ENCODE measurements at places on chromosomes 3 and 15.

- no peak overlapping the region for H3K27ac ChIP-seq
- peak; percentile 47 for DNase-seq
- H3K27me3 ChIP-seq, result peaks cover 8% of the 10 kb centered on the region
- no peak overlapping the region for H3K4me3 ChIP-seq
- H3K36me3 ChIP-seq, result no peaks in the 10 kb centered on the region
Measured at GRCh38 chr3:50157827-50158529, 2.9 kb downstream of the SEMA3F start.

DNA sequence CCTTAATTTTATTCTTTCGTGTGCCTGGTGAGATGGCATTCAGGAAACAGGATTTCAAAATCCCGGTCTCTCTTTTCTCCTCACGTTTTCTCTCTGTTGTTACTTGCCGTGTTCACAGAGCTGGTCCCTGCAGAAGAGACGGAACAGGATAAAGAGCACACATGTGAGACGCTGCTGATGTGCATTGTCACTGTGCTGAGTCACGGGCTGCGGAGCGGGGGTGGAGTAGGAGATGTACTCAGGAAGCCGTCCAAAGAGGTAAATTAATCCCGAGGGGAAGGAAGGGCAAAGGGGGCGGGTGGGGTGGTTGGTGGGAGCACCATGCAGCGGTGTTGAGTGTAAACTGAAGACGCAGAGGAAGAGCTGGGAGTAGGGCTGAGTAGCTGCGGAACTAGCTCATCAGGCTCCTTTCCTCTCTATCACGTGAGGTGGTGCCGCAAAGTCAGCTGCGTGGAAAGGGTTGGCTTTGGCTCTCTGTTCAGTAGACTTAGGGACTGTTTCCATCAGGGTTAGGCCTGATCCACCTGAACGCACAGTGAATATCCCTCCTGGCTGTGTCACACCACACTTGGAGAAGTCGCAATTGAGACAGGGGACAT lies 164.8 kb upstream of the BHLHE40 start:
- H3K4me3 ChIP-seq, result no peak overlapping the region
- no peaks in the 10 kb centered on the region for H3K36me3 ChIP-seq
- H3K27me3 ChIP-seq, result no peaks in the 10 kb centered on the region
- no peak for DNase-seq
- H3K4me1 ChIP-seq, result peaks cover 3% of the 10 kb centered on the region

DNA sequence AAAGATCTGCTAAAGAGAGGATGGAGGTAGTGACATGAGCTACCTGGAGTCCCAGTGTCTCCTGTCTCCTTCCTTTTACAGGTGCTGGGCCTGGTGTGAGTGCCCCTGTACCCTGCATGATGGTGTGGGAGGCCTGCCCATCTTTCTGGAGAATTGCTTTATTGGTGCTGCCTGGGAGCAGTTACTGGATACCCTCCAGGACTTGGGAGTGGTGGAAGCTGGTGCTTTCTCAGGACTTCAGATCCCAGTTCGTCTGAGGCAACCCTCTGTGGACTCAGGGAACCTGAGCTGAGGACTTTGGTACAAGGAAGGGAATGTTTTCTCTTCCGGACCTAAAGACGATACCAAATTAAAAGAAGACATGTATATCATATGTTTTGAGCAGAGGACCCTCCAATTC lies 18.3 kb upstream of the NUDT16 start:
- no peak for DNase-seq
- no peak overlapping the region for H3K4me3 ChIP-seq
- H3K4me1 ChIP-seq, result no peaks in the 10 kb centered on the region
- H3K36me3 ChIP-seq, result no peaks in the 10 kb centered on the region
- no peak overlapping the region for H3K27ac ChIP-seq
- H3K27me3 ChIP-seq, result no peaks in the 10 kb centered on the region

DNA sequence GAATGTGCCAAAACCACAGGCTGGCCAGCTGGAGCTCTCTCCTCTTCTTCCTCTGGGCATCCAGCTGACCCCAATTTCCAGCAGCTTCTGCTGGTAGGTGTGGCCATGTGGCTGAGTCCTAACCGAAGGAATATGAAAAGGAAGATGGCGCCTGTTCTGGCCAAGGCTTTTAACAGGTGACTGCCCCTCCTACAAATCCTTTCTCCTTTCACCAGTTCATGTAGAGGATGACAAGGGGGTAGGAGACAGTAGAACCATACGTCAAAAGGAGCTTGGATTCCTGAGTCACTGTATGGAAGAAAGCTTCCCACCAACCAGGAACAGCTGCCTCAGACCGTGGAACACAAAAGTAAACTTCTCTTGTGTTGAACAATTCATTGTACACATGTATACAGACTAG lies 316.7 kb upstream of the IGF1R start:
- H3K27me3 ChIP-seq, result no peaks in the 10 kb centered on the region
- DNase-seq, result no peak
- H3K4me3 ChIP-seq, result no peak overlapping the region
- no peaks in the 10 kb centered on the region for H3K36me3 ChIP-seq
- H3K4me1 ChIP-seq, result no peaks in the 10 kb centered on the region
- no peak overlapping the region for H3K27ac ChIP-seq

DNA sequence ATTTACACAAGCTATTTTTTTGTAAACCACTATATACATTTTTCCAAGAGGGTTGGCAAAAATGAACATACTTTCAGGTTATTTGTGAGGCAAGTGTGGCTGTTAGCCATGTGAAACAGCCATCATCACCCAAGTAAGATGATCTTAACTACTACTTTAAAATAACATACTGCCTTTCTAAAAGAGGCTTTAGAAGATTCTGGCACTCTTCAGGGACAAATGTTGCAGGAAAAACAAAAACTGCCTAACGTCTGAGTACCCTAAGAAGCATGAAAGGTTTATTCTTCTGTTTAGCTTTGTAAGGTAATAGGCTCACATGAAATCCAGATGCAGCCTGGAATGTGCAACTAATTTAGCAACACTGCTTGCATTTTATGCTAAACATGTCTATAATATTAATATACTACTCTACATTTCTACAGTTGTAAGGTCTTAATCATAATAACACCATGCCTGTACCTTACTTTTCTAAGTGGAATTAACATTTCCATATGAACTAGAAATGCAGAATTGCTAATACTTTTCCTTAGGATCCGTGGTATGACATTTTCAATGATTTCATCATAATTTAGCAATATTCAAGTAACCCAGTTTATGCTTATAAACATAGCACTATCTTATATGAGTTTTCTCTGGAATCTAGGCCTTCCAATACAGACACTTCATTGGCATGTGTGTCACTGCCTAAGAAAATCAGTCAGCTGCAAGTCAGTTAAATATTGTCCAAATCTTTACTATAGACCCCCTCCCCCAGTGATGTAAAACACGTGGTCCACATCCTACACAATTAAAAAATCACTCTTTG lies 4.5 kb upstream of the LSAMP start:
- no peak overlapping the region for H3K4me3 ChIP-seq
- DNase-seq, result no peak
- no peak overlapping the region for H3K27ac ChIP-seq

GRCh38 chr3:98003306-98003969 lies 31.2 kb upstream of the RIOX2 start:
- no peak overlapping the region for H3K27ac ChIP-seq
- H3K4me1 ChIP-seq, result no peaks in the 10 kb centered on the region
- H3K36me3 ChIP-seq, result no peaks in the 10 kb centered on the region
- no peak for DNase-seq

GRCh38 chr3:5312290-5312689 lies 124.8 kb downstream of the EDEM1 start:
- H3K4me1 ChIP-seq, result no peaks in the 10 kb centered on the region
- no peaks in the 10 kb centered on the region for H3K27me3 ChIP-seq
- peak; percentile 21 for DNase-seq
- no peak overlapping the region for H3K4me3 ChIP-seq
- no peaks in the 10 kb centered on the region for H3K36me3 ChIP-seq

DNA sequence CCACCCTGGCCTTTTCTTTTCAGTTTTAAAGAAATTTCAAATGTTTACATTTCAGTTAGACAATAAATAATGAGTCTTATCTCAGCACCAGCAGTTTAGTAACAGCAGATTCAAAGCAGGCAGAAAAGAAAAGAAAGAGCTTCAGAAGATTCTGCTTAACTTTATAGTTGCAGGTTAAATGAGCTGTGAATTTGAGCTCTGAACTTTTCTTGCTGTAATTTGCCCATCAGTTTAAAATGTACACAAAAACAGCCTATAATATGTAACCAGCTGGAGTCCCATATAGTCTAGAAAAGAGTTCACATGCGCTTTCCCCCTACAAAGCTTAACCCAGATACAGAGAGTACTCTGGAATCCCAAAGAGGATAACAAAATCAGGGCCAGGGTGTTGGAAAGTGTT lies 59.7 kb upstream of the SIAH2 start:
- no peaks in the 10 kb centered on the region for H3K4me1 ChIP-seq
- no peak for DNase-seq
- no peak overlapping the region for H3K4me3 ChIP-seq
- H3K36me3 ChIP-seq, result no peaks in the 10 kb centered on the region
- H3K27me3 ChIP-seq, result peaks cover 9% of the 10 kb centered on the region

DNA sequence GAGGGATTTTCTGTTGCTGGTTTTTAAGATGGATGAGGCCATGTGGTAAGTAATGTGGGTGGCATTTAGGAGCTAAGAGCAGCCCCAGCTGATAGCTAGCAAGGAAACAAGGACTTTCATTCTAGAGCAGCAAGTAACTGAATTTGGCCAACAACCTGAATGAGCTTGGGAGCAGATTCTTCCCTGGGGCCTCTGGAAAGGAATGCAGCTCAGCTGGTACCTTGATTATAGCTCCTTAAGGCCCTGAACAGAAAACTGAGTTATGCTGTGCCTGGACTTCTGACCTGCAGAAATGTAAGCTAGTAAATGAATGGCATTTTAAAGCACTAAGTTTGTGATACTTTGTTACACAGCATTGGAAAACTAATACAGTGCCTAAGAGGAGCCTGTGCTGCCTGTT lies 565.5 kb downstream of the PDCD6IP start:
- H3K27ac ChIP-seq, result no peak overlapping the region
- no peak overlapping the region for H3K4me3 ChIP-seq
- no peak for DNase-seq

GRCh38 chr3:173552526-173552925 lies 155.0 kb downstream of the NLGN1 start:
- no peak overlapping the region for H3K4me3 ChIP-seq
- no peaks in the 10 kb centered on the region for H3K27me3 ChIP-seq
- peak; percentile 17 for DNase-seq

GRCh38 chr3:58064923-58065638 lies 56.9 kb downstream of the FLNB start:
- no peak for DNase-seq
- no peaks in the 10 kb centered on the region for H3K36me3 ChIP-seq
- H3K4me3 ChIP-seq, result no peak overlapping the region
- H3K27me3 ChIP-seq, result no peaks in the 10 kb centered on the region
- peaks cover 65% of the 10 kb centered on the region for H3K4me1 ChIP-seq

DNA sequence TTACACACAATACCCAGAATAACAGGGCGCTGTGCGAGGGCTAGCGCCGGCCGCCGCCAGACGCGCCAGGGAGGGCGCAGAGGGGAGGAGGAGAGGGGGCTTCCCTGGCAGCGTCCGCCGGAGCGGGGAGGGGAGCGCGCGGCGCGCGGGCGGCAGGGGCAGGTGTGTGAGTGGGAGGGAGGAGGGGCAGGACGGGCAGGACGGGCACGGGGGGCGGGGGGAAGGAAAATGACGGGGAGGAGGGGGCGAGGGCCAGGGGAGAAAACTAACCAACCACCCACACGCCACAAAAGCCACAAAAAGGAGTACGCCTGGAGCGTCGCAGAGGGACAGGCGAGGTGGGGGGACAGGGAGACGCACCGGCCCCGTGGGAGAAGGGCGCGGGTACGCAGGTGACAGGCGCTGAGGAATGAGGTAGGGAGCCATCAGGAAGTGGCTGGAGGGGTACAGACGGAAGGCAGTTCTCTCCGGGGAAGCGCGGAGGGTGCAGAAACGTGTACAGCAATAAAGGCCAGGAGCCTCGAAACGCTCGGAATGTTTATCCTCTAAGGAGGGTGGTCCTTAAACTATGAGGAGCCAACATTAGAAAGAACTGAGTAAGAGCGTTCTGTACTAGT lies 610 bp upstream of the SATB1 start:
- DNase-seq, result peak; percentile 32
- peak overlapping the region; percentile 94 for H3K4me3 ChIP-seq
- H3K4me1 ChIP-seq, result peaks cover 13% of the 10 kb centered on the region
- no peaks in the 10 kb centered on the region for H3K27me3 ChIP-seq

DNA sequence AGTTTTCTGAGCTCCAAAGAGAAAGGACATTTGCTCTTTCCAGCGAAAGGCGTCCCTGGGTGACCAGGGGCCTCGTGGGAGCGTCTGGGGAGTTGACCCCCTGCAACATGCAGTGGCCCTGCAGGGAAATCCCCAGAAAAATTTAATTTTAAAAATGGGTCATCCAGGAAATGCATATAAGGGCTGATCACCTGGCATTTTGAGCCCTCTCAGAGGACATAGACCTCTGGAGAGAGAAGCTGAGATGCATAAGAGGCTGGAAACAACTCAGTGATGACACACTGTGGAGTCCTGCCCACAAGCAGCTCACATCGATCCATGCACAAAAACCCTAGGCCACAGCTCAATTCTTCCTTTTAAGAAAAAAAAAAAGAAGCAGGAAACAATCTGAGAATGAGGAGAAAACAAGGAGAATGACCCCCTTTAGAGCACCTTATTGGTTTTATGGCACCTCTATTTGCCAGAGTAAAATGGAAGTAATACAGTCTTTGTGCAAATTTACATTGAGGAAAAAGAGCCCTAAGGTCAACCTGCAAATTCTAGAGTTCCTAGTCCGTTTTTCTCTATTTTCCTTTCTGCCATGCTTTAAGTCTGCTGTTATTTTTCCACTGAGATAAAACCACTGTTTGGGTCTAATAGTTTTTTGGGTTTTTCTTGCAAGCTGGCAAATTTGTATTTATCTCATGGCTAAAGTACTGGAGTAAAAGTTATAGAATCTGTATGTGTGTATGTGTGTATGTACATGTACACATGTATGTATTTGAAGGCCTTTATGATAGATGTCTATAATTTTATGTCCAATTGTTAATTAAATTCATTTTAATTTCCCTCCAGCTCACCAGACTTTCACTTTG lies 6.9 kb upstream of the BDH1 start:
- H3K4me1 ChIP-seq, result no peaks in the 10 kb centered on the region
- H3K27ac ChIP-seq, result no peak overlapping the region
- no peak for DNase-seq
- H3K4me3 ChIP-seq, result no peak overlapping the region
- H3K27me3 ChIP-seq, result peaks cover 18% of the 10 kb centered on the region
